ENCODE measurements at places on chromosomes 1 and 21.

- peak; percentile 3 for DNase-seq
These were observed 234.5 kb upstream of the NEGR1 start for GRCh38 chr1:72516826-72517225.

GRCh38 chr1:55364216-55364615 lies 149.1 kb upstream of the USP24 start:
- DNase-seq, result no peak

DNA sequence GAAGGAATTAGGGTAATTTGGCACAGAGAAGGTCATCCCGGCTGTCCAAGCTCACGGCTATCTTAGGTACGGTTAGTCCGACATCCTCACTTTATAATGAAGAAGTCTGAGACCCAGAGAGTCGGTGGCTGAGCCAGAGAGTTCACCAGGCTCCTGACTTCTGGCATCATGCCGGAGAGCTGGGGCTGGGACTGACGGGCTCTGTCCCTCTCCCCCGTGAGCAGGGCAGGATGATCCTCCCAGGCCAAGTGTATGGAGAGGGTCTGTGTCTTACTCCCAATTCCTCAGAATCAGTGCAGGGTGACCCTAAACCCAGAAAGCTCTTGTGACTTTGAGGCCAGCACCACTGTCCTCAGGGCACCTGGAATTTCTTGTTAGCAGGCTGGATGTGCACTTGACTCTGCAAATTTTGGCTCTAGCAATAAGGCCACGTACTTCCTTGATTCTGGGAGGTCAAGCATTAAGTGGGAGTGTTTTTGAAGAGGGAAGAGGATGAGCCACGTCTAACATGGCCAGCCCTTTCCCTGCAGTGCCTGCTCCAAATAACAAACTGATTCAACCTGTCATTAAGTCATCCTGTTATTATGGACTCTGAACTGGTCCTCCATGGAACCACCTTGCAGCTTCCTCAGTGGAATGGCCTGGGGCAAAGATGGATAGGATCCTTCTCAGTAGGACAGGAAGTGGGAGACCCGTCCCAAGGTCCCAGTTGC lies 20.8 kb upstream of the BTG2 start:
- no peak for DNase-seq

DNA sequence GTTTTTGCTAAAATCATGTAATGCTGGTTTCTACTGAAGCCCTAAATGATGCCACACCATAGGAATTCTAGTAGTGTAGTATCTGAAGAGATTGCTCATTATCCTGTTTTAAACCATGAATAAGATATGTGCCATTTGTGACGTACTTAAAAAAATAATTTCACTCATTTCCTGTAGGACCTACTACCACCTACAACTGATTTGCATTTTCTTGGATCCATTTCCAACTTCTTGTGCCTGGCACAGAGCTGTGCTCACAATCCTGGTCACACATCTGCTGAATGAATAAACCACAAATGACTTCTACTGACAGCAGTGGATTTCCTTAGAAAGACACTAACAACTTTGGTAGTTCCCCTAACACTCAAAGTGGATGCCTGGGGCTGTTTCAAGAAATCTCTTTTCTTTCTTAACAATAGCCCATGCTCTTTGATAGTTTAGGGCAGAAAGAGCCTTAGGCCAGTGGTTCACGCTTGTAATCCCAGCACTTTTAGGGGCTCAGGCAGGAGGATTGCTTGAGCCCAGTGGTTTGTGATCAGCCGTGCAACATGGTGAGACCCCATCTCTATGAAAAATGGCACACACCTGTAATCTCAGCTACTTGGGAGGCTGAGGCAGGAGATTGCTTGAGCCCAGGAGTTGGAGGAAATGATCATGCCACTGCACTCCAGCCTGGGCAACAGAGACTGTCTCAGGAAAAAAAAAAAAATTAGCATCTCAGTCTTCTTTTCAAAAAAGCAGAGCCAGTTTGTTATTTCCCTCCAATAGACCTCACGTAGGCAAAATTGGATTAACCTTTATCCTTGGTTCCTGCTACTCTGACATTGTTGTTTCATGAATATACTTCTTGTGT lies 13.0 kb upstream of the BATF3 start:
- peak; percentile 87 for DNase-seq

DNA sequence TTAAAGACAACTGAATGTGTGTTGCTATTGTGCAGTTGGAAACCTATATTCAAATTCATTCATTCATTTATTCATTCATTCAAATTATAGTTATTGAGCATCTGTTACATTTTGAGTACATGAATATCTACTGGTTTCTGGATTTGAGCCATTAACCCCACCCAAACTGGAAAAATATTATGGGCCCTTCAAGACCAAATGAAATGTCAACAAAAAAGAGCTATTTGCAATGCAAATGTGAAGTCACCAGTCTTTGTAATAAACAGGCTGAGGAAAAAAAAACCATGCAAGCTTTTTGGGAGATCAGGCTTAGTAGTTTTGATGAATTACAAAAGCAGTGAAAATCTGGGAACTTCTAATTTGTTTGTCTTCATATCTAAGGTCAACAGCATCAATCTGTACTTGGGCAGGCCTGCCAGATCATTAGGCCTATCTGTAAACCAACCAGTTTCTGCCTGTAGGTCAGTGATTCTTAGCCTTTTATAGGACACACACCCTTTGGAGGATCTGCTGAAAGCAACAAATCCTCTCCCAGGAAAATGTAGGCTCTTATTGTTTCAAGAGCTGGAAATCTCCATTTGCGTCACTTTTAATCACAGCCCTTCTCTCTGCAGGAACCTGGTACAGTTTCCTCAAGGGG lies 134.7 kb downstream of the FAM78B start:
- DNase-seq, result no peak

GRCh38 chr1:94755675-94756074 lies 64.5 kb upstream of the SLC44A3 start:
- peak; percentile 99 for DNase-seq

DNA sequence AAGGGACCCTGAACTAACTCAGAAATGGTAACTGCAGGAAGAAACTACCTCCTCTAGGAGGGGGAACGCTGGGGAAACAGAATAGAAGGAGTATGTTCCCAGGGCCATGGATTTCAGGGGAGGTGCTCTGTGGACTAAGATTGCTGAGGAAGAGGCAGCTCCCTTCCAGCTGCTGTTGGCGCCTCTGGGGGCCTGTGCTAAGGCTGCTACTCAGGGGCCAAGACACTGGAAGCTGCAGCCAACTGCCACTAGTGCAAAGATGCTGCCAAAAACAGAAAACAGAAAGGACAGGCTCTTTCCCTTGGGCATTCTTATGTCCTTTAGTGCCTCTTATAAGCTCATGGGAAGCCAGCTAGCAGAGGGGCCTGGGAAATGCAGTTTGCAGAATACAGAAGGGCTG lies 58.0 kb upstream of the SGIP1 start:
- no peak for DNase-seq

DNA sequence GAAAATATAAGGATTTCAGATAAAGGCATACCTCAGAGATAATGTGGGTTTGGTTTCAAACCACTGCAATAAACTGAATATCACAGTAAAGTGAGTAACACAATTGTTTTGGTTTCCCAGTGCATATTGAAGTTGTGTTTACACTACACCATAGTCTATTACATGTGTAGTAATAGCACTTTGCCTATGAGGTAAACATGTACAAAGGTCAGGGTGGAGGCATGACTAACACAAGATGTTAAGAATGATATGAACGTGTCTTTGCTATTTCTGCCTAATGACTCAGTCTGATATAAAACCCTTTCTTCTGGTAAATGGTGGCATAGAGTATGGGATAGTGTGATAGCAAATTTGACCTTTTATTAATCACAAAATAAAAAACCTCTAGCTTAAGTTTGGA lies 621.5 kb upstream of the ADGRL2 start:
- DNase-seq, result peak; percentile 82

DNA sequence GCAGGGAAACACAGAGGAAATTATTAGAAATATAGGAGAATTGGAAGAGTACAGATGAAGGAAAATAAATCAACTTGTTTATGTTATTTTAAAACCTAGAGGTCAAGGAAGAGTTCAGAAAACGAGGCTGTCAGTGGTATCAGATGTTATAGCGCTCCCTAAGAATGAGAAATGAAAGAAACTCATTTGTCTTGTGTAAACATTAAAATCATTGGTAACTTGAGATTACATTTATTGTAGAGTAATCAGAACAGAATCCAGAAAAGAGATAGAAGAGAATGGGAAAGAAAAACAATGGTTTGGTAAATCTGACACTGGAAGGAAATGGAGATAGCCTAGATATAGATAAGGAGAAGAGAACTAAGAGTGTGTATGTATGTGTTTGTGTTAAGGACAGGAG lies 106.4 kb downstream of the ATF6 start:
- DNase-seq, result no peak

DNA sequence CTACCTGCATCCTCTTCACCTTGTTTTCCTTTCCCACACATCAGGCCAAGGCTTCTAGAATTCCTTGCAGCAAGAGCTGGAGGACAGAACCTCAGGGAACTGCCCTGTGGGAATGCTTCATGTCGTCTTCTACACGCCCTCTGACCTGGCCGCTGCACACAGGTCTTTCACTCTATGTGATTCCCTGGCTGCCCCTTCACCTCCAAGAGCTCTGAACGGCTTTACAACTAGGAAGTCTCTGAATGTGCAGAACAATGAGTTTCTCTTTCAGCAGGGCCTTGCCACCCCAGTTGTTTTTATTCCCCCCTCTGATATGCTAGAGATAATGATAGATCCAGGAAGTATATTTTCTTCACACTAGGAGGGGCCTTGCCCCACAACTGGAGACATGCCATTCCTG lies 142.6 kb downstream of the CLIC6 start:
- DNase-seq, result no peak
